ENCODE measurements at places on chromosomes 4 and X.

DNA sequence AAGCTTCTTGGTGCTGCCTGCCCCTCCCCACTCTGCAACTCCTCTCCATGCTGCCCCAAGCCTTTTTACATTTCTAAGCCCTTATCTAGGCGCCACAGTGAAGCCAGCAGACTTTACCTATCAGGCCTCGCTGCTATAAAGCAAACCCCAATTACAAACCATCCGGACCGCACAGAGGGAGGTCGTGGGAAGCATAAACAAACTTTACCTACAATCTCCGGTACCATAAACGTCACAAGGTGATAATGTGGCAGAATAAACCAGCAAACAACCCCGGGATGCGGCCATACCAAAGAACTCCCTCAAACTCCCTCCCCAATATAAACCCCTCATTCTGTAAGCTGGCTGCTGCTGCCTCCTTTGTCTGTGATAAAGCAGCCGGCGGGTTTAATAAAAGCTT, 54.0 kb upstream of the ZCCHC13 start:
- DNase-seq, result no peak

DNA sequence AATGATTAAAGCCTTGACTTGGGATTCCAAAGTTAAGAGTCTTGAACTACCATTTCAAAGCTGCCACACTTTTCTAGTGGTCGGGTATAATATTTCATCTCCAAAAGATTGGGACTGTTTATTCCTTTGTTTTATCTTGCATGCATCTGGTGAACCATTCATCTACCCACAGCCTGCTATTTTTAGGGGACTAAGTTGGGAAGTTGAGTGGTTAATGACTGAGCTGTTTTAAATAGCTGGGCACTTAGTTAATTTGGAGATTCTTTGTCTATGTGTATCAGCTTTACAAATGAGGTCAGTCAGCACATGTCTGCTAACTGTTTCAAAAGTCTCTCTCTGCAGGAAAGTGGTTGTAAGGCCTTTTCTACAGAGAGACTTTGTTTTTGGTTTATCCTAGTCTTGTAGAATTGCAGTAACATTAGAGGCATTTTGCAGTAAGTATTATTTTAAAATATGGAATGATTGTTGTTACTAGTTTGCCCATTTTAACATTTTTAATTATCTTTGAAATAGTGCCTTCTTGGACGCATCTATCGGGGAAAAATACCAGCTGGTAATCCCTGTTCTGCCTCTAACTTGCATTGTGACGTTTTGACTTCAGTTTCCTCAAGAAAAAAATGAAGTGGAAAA, 8.2 kb downstream of the BMP2K start:
- no peak for DNase-seq

DNA sequence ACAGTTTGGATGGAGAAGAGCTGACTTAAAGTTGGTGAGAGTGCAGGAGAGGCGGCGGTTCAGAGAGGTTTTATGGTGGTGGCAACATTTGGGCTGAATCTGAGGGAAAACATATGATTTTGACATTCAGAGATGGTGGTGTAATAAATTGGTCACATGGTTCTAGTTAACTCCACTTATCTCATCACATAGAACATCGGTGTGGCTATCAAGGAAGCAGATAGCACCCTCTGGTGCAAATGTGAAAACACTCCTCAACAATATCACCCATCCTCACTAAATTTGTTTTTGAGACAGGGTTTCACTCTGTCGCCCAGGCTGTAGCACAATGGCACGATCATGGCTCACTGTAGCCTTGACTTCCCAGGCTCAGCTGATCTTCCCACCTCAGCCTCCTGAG, 28.8 kb downstream of the SUPT20HL2 start:
- DNase-seq, result no peak

- DNase-seq, result no peak
Measured at GRCh38 chr4:35364321-35364870, 879.9 kb downstream of the ARAP2 start.

GRCh38 chrX:27466051-27466450, 2.9 kb upstream of the PPP4R3C start:
- DNase-seq, result no peak

DNA sequence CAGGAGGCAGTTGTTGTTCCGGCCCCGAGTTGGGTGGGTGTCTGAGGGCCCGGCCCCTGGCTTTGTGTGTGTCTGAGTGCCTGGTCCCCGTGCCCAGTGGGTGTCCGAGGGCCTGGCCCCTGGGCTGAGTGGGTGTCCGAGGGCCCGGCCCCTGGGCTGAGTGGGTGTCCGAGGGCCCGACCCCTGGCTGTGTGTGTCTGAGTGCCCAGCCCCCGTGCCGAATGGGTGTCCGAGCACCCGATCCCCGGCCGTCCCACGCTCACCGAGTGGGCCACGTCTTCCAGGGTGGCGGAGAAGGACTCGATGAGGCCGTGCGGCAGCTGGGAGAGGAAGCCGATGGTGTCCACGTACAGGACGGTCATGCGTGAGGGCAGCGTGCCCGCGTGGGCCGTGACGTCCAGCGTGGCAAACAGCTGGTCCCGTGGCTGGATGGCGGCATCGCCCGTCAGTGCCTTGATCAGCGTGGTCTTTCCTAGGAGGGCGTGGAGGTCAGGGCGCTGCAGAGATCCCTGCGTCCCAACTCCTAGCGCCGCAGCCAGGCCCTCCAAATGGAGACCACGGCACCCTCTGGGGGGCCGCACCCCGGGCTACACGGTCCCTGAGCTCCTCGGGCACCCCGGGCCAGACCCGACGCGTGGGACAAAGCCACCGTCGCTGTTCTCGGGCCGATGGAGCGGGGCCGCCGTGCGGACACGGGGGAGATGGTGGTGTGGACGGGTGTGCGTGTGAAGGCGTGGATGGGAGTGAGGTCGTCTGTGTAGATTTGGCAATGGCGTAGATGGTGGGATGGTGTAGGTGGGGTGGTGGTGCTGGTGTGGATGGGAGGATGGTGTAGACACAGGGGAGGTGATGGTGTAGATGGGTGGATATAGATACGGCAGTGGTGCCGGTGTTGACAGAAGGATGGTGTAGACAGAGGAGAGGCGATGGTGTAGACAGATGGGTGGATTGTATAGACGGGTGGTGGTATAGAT, 7.2 kb downstream of the GTPBP6 start:
- DNase-seq, result no peak

GRCh38 chr4:19473569-19473968, 778.1 kb upstream of the SLIT2 start:
- DNase-seq, result no peak

- no peak for DNase-seq
Measured at GRCh38 chrX:19576742-19577141, 61.4 kb upstream of the MAP3K15 start.

- no peak for DNase-seq
Measured at GRCh38 chr4:112156112-112156511, 10.9 kb downstream of the FAM241A start.

DNA sequence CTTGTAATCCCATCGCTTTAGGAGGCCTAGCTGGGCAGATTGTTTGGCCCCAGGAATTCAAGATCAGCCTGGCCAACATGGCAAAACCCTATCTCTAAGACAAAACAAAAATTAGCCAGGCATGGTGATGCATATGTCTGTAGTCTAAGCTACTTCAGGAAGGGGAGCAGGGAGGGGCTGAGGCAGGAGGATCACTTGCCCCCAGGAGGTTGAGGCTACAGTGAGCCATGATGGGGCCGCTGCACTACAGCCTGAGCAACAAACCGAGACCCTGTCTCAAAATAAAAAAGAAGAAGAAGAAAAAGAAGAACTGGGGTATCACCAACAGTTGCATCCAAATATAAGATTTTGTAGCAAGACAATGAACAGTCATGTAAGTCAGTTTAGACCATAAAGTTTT, 47.3 kb upstream of the NFKB1 start:
- DNase-seq, result no peak

GRCh38 chrX:7926501-7926900, 712 bp downstream of the PNPLA4 start:
- no peak for DNase-seq

- no peak for DNase-seq
Measured at GRCh38 chr4:94739741-94740140, 18.0 kb upstream of the BMPR1B start.
